ENCODE measurements at places on chromosomes 11 and 22. TPM values are rescaled to one million over a fixed set of nuclear protein-coding genes. Genes with fewer than 3 reads are reported as not detected.
A peak's percentile ranks its signal among the peaks of the same experiment; 100 is the strongest.

Gene C22orf31
- not detected for total RNA-seq

Gene TRIM49
- not detected for total RNA-seq

Gene GLYAT
- total RNA-seq: not detected

Gene SSH3
- total RNA-seq: 79.3 TPM

Gene DTX4
- total RNA-seq: 62.4 TPM

Gene TRIM29
- total RNA-seq: 6.1 TPM

Gene GRM5
- not detected for total RNA-seq

DNA sequence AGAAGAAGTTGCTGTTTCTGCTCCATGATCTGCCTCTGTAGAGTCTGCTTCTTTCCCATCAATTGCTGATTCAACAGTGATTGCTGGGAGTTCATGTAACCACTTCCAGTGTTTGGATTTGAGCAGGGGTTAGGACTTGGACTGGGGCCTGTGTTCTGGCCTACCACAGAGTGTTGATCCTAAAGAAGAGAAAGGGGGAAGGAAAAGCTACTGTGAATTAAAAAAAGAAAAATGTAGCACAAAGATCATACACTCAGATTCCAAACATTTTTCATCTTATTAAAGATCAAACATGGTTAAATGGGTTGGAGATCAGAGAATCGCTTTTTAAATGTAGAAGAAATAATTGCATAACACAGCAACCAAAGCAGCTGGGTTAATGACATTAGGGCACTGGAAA, 67.6 kb upstream of the MTMR2 start:
- DNase-seq: no peak

DNA sequence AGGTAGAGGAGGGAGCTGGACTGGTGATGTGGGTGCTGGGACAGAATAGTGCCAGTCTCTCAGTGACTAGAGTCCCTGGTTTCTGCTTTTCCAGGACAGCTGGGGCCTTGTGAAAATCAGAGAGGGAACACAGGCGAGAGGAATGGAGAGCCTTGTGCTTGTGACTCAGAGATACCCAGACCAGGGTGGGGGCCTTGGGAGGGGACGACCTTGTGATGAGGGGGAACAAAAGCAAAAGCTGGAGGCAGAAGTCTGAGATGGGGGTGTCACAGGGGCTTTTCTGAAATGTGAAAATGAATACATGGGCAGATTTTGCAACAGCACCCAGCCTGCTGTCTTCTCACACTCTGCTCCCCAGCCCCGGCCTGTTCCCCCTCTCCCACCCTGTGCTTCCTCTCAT, 3.4 kb upstream of the NR1H3 start:
- DNase-seq: no peak

- DNase-seq: peak; percentile 77
Measured at GRCh38 chr22:36331912-36332622, 55.7 kb downstream of the MYH9 start.

DNA sequence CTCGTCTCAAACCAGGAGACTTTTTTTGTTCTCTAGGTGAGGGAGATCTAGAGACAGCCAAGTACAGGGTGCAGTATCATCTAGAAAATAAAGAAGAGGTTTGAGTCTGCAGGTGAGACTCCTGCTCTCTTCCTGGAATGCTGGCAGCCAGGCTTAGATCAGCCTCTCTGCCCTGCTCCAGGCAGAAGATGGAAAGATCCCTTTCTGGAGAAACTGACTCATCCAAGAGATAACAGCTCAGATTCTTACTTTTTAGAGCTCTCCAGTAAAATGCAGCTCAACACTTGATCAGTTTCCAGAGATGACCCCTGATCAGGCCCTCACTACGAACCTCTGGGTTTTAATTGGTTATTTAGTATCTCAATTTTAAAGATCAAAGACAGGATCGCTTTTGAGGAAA, 44.6 kb upstream of the EHF start:
- no peak for DNase-seq

- no peak for DNase-seq
Measured at GRCh38 chr22:21068681-21069276, 23.0 kb downstream of the LRRC74B start.

DNA sequence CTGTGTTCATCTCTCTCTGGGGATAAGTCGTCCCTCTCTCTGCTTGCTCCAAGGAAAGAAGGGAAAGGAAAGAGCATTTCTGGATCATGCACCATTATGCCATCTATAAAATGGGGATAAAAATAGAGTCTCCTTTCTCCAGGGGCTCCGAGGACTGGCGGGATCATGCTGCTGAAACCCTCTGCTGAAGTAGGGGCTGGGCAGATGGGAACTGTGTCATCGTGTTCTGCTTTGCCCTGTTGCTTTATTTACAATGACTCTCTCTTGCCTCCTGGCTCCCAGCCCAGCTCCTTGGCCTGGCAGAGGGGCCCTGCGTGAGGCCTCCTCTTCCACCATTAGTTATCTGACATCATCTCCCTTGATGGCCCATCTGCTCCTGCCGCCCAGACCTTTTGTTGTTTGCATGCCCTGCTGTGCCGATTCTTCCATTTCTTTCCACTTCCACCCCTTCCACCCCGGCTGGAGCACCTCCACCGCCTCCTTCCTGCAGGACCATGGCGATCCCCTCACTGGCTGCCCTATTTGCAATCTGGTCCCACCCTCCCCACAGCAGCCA, 200.9 kb downstream of the MYO18B start:
- DNase-seq: peak; percentile 8

DNA sequence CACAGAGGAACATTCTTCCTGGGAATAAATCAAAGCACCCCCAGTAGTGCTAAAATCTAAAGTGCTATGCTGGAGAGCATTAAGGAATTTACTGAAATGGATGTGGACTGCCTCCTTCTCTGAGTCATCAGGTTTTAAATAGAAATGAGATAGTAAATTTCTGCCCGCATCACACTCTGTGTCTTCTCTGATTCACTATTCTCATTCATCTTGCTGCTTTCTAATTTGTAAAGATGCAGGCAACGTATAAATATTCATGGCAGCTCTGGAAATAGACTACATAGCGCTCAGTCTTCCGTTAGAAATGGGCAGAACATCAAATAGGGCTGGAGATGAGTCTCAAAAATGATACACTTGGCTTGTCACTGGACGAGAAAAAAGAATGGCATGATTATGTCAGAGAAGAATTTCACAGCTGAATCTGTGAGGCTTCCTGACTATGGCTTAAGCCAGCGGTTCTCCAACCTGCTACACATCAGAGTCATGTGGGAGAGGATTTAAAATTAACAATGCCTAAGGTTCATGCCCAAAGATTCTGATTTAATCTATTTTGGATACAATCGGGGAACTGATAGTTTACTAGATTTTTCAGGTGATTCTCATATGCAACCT, 178.2 kb downstream of the LRRC4C start:
- DNase-seq: no peak

- no peak for DNase-seq
Measured at GRCh38 chr11:101470881-101471520, 112.8 kb downstream of the TRPC6 start.

DNA sequence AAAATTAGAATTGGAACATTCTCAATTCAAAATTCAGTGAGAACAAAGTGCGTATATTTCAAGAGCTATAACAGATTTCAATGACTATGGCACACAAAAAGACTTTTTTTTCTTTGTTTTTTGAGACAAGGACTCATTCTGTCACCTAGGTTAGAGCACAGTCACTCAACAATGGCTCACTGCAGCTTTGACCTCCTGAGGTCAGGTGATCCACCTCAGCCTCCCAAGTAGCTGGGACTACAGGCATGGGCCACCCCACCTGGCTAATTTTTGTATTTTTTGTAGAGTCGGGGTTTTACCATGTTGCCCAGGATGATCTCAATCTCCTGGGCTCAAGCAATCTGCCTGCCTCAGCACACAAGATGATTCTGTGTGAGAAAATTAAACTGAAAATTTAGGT, 51.5 kb downstream of the PIK3C2A start:
- DNase-seq: no peak

GRCh38 chr22:45268167-45268957, 16.4 kb upstream of the UPK3A start:
- DNase-seq: no peak

- DNase-seq: no peak
Measured at GRCh38 chr11:84901991-84902390, 725.2 kb downstream of the DLG2 start.

GRCh38 chr11:126084608-126084912, 21.9 kb upstream of the CDON start:
- no peak for DNase-seq

GRCh38 chr11:115555336-115556090, 51.3 kb upstream of the CADM1 start:
- no peak for DNase-seq

DNA sequence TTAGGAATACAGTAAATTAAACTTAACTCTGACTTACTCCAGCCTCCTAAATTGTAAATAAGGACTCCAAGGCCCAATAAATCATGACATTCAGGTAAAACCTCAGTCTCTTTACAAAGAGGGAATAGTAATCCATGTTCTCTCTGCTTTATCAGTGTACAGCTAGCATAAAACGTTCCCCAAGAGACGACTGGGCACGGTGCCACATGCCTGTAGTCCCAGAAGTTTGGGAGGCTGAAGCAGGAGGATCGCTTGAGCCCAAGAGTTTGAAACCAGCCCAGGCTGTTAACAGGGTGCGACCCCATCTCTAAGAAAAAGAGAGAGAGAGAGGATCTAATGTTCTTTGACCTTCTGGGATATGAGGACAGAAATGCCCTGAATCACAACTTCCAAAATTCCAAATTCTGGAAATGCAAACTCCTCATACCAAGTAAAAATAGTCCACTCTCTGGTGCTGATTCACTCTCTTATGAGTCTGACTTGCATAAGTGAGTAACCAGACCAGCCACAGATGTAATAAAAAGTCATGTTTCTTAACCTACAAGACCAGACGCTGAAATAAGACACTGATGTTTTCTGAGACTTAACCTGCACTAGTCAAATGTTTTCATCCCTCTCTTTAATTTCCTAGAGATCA, 25.5 kb downstream of the NNMT start:
- DNase-seq: no peak

- DNase-seq: no peak
Measured at GRCh38 chr11:75303544-75304224, 47.8 kb downstream of the ARRB1 start.

- no peak for DNase-seq
Measured at GRCh38 chr11:115611343-115611742, 107.1 kb upstream of the CADM1 start.

- no peak for DNase-seq
Measured at GRCh38 chr22:39471381-39472141, 14.7 kb downstream of the MGAT3 start.

GRCh38 chr11:65588199-65589054, 7.2 kb downstream of the KCNK7 start:
- peak; percentile 78 for DNase-seq

Data from left colon (tissue), 2 donors.